ENCODE measurements at places on chromosomes 1 and 21. TPM values are rescaled to one million over a fixed set of nuclear protein-coding genes. Genes with fewer than 3 reads are reported as not detected.

TMEM240 gene
- 1.0 TPM for total RNA-seq

SH2D1B gene
- total RNA-seq, result not detected

PCNX2 gene
- 24.1 TPM for total RNA-seq

FCMR gene
- total RNA-seq, result 2.3 TPM

GNAT2 gene
- not detected for total RNA-seq

FHAD1 gene
- 4.9 TPM for total RNA-seq

HRNR gene
- not detected for total RNA-seq

SH3BGR gene
- total RNA-seq, result not detected

RIT1 gene
- total RNA-seq, result 6.9 TPM

PDZK1 gene
- 24.7 TPM for total RNA-seq

TAS1R1 gene
- not detected for total RNA-seq

- no peaks in the 10 kb centered on the region for H3K36me3 ChIP-seq
- H3K27ac ChIP-seq, result no peak overlapping the region
- DNase-seq, result no peak
- no peaks in the 10 kb centered on the region for H3K4me1 ChIP-seq
These were observed 269.5 kb upstream of the NCAM2 start for GRCh38 chr21:20728691-20729090.

DNA sequence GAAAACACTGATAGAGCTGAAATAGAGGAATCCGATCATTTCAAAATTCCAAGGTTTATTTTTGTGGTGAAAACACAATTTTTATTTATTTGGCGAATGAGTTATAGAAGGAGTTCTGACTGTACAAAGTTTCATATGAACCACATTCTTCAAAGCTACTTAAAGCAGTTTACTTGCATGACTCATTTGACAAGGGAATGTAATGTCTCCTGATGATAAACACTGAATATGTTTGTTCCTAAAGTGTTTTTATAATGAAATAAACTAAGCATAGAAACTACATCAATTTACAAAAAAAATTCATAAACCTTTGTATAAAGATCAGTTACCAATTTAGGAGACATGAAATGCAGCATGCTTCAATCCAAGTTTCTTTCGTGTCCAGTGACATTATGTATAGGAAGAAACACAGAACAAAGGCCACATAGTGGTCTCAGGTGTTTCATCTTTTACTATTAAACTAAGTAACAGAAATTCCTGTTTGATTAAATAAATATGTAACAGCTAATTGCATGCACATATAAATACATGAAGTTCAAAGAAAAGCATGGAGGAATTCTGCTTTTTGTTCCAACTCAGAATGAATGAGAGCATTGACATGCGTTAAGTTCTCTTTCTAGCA is 2.5 kb downstream of the PRKACB start:
- no peak overlapping the region for H3K27ac ChIP-seq
- no peaks in the 10 kb centered on the region for H3K27me3 ChIP-seq
- peaks cover 32% of the 10 kb centered on the region for H3K4me1 ChIP-seq
- no peak overlapping the region for H3K4me3 ChIP-seq
- no peak for DNase-seq

- no peak overlapping the region for H3K27ac ChIP-seq
- DNase-seq, result no peak
- peaks cover 45% of the 10 kb centered on the region for H3K4me1 ChIP-seq
- no peak overlapping the region for H3K4me3 ChIP-seq
- H3K27me3 ChIP-seq, result no peaks in the 10 kb centered on the region
These were observed 3.5 kb downstream of the ABCB10 start for GRCh38 chr1:229554886-229555621.

- DNase-seq, result no peak
- no peaks in the 10 kb centered on the region for H3K36me3 ChIP-seq
- no peak overlapping the region for H3K27ac ChIP-seq
- no peaks in the 10 kb centered on the region for H3K27me3 ChIP-seq
- no peaks in the 10 kb centered on the region for H3K4me1 ChIP-seq
These were observed 29.4 kb downstream of the RCSD1 start for GRCh38 chr1:167659450-167659849.

GRCh38 chr1:213931836-213932235 is 55.9 kb upstream of the PROX1 start:
- H3K4me1 ChIP-seq, result peaks cover 19% of the 10 kb centered on the region
- no peaks in the 10 kb centered on the region for H3K36me3 ChIP-seq
- H3K27ac ChIP-seq, result no peak overlapping the region
- no peaks in the 10 kb centered on the region for H3K27me3 ChIP-seq

DNA sequence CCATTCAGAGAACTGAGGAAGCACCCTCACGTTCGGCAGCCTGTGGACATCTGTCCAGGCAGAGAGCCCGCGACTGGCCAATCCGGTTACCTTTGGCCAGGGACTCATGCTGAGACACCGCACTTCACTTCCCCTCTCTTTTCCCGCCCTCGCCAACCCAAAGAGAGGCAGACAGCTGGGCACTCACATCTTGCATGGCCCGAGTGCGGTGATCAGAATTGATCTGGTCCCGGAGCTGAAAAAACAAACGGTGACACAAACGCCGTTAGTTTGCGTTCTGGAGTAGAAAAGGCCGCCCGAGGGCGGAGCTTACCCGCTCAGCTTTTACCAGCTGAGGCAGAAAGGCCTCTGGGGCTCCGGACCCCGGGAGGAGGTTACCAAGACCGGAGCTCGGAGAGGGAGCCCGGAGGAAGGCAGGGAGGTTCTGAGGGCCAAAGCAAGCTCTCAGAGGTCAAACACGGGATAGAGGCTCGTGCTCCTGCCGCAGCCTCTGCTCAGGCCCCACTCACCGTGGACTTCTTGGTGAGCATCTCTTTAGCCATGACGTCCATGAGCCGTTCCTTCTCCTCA is 376 bp downstream of the SF3A3 start:
- H3K4me1 ChIP-seq, result no peaks in the 10 kb centered on the region
- H3K36me3 ChIP-seq, result no peaks in the 10 kb centered on the region
- no peaks in the 10 kb centered on the region for H3K27me3 ChIP-seq
- peak overlapping the region; percentile 67 for H3K27ac ChIP-seq
- H3K4me3 ChIP-seq, result peak overlapping the region; percentile 95

GRCh38 chr1:63630666-63631065 is 37.5 kb downstream of the PGM1 start:
- peaks cover 23% of the 10 kb centered on the region for H3K4me1 ChIP-seq
- peaks cover 16% of the 10 kb centered on the region for H3K36me3 ChIP-seq
- no peak overlapping the region for H3K27ac ChIP-seq

DNA sequence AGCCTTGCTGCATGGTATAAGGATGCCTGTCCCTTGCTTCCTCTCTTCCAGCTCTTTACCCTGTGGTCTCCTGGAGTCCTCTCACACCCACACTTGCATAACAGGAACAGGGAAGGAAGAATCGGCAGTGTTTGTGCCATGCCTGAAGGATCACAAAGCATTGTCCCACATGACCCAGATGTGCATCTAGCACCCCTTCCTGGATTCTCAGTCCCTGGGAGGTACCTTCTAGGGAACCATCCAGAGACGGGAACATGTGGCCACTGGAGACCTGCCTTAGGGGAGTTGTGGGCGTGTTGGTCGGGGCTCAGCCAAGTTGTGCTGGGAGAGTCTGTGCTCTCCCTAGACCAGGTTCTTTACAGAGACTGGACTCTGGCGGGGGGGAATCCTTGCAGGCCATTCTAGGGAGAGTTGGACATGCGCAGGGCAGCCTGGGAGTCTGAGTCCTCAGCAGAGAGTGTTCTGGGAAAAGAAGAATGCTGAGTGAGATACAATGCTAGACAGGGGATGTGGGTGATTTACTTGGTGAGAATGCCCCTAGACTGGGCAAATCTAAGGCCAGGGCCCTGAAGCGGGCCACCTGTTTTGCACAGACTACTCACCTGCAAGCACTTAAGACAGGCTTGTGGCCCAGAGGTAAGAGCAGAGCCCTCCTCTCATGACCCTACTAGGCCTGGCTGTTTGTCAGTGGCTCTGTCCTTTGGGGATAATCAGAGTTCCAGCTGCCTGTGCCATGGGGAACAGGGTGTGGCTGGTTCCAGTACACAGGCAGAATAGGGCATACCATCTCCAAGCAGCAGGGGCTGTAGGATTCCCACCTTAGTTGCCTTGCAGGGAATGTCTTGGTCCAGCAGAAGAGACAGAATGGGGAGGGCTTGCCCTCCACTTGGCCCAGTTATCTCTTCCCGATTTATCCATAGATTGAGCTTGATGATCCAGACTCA is 89.8 kb downstream of the MAN1C1 start:
- no peak overlapping the region for H3K4me3 ChIP-seq
- no peaks in the 10 kb centered on the region for H3K27me3 ChIP-seq
- no peaks in the 10 kb centered on the region for H3K4me1 ChIP-seq

GRCh38 chr1:94624203-94624602 is 82.6 kb upstream of the F3 start:
- DNase-seq, result no peak
- H3K27ac ChIP-seq, result no peak overlapping the region
- no peaks in the 10 kb centered on the region for H3K27me3 ChIP-seq

- no peaks in the 10 kb centered on the region for H3K27me3 ChIP-seq
- H3K4me1 ChIP-seq, result no peaks in the 10 kb centered on the region
- no peaks in the 10 kb centered on the region for H3K36me3 ChIP-seq
- DNase-seq, result no peak
These were observed 332.2 kb downstream of the NTNG1 start for GRCh38 chr1:107473065-107473464.

DNA sequence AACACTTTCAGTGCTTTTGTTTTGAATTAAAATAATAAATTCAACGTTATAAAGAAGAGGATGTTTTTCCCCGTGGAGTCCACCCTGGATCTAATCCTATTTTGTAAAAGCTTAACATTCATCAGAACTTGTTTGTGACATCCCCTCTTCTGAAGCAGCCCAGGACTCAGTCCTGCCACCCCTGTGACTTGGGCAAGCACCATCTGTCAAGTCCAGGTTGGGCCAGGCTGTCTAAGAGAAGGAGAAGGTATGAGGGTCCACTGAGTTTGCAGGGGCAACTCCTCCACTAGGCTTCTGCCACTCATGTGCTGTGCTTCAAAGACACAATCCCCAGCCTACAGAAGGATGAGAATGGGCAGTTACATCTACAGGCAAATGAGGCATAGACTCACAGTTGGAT is 59.7 kb downstream of the MT1HL1 start:
- no peak for DNase-seq
- no peaks in the 10 kb centered on the region for H3K27me3 ChIP-seq
- no peaks in the 10 kb centered on the region for H3K36me3 ChIP-seq
- H3K27ac ChIP-seq, result no peak overlapping the region
- H3K4me1 ChIP-seq, result no peaks in the 10 kb centered on the region
- H3K4me3 ChIP-seq, result no peak overlapping the region

- peak overlapping the region; percentile 99 for H3K27ac ChIP-seq
- peaks cover 52% of the 10 kb centered on the region for H3K4me1 ChIP-seq
- no peaks in the 10 kb centered on the region for H3K27me3 ChIP-seq
- H3K4me3 ChIP-seq, result no peak overlapping the region
- H3K36me3 ChIP-seq, result peaks cover 1% of the 10 kb centered on the region
These were observed 1.0 kb upstream of the EFNA1 start for GRCh38 chr1:155126556-155127104.

GRCh38 chr1:109876617-109877316 is 33.9 kb upstream of the CSF1 start:
- peak; percentile 30 for DNase-seq
- H3K27ac ChIP-seq, result peak overlapping the region; percentile 43
- no peaks in the 10 kb centered on the region for H3K27me3 ChIP-seq
- H3K4me1 ChIP-seq, result peaks cover 19% of the 10 kb centered on the region
- H3K4me3 ChIP-seq, result no peak overlapping the region

DNA sequence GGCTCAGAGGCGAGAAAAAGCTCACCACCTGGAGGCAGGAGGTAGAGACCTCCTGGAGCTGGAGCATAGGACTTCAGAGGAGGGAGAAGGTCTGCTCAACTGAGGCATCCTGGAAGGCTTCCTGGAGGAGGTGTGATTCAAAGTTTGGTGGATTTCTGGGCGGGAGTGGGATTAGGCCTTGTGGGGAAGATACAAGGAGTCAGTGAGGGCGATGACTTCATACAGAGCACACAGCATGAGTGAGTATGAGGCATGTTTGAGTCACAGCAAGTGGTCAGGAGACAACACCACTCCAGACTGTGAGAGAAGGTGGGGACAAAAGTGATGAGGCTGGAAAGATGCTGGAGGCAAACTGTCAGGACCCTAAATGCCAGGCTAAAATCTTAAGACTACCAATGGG is 77.6 kb downstream of the MATN1 start:
- no peak for DNase-seq
- H3K27ac ChIP-seq, result no peak overlapping the region
- H3K4me3 ChIP-seq, result no peak overlapping the region

GRCh38 chr1:57599236-57599994 is 175.6 kb upstream of the DAB1 start:
- no peaks in the 10 kb centered on the region for H3K36me3 ChIP-seq
- DNase-seq, result no peak
- H3K27ac ChIP-seq, result no peak overlapping the region
- no peaks in the 10 kb centered on the region for H3K4me1 ChIP-seq
- no peaks in the 10 kb centered on the region for H3K27me3 ChIP-seq

DNA sequence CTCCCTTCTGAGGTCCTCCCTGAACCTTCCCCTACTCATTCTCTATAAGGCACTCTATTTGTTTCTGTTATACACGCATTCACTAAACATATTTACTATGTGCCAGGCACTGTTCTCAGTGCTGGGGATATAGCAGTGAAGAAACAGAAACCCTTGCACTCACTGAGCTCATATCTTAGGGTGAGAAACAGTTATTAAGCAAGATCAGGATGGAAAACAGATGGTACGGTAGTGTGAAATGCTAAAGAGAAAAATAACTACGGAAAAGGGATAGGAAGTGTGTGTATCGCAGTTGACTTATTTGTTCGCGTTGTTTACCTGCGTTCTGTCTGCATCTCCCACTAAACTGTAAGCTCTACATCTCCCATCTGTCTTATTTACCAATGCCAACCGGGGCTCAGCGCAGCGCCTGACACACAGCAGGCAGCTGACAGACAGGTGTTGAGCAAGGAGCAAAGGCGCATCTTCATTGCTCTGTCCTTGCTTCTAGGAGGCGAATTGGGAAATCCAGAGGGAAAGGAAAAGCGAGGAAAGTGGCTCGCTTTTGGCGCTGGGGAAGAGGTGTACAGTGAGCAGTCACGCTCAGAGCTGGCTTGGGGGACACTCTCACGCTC is 572 bp downstream of the CYB5RL start:
- H3K4me3 ChIP-seq, result peak overlapping the region; percentile 99
- no peak for DNase-seq

DNA sequence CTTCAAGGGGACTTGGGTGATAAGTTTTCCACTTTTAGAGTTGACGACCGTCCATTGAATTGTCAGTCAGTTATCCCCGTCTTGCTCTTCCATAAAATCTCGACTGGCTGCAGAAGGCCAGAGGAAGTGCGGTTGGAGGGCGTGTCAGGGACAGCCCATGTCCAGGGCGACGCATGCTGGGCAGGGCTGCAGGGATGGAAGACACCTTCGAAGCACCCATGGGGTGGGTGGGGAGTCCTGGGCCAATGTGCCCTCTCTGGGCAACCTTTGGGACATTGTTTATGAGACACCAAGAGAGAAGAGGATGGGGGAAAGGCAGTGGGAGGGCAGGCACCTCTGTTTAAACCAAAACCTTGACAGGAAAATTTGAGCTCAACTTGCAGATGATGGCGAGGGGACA is 38.6 kb upstream of the EDN2 start:
- no peak overlapping the region for H3K4me3 ChIP-seq
- DNase-seq, result no peak
- H3K36me3 ChIP-seq, result no peaks in the 10 kb centered on the region
- H3K27me3 ChIP-seq, result no peaks in the 10 kb centered on the region
- H3K27ac ChIP-seq, result no peak overlapping the region
